Stimulated activated CD4-positive, alpha-beta T cell treated with anti-CD3 and anti-CD28 coated beads, TNF-alpha, amount 100 ng/mL, for 24 hours (primary cell): ENCODE measurements at places on chromosomes 1 and 21.

- DNase-seq: no peak
Measured at GRCh38 chr1:55131801-55132200, 83.4 kb downstream of the USP24 start.

- DNase-seq: no peak
Measured at GRCh38 chr1:235056937-235057336, 71.7 kb downstream of the TOMM20 start.

DNA sequence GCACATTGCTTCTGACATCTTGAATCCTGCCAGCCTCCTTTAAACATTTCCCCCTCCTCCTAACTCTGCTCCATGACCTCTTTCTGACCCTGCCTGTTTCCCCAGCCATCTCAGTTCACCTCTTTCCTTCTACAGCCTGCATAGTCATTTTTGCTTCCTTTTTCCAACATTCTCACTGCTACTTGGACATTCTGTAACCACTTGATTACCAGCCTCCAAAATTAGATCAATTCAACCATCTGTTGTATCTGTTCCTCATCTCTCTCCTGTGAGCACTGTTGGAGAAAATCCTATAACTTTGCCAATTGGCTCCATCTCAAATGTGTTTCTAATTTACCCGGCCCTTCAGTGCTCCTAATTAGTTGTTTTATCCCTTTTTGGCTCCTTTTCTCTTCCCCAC lies 27.5 kb upstream of the GPR88 start:
- no peak for DNase-seq

DNA sequence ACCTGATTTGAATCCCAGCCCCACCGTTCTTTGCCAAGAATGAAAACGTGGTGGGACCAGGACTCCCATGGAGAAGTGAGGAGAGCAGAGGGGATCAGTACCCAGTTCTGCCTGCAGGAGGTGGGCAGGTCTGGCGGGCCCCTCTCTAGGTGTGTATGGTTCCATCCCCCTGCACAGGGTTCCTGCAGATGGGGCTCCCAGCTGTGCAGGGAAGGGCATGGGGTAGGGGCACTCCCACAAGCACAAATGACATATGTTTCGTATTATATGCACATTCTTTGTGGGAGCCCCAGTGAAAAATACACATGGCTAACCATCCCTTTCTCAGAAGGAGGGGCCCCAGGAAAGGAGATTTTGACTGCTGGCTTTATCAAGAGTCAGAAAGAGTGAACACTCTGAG lies 144.6 kb downstream of the PLPP3 start:
- DNase-seq: no peak

DNA sequence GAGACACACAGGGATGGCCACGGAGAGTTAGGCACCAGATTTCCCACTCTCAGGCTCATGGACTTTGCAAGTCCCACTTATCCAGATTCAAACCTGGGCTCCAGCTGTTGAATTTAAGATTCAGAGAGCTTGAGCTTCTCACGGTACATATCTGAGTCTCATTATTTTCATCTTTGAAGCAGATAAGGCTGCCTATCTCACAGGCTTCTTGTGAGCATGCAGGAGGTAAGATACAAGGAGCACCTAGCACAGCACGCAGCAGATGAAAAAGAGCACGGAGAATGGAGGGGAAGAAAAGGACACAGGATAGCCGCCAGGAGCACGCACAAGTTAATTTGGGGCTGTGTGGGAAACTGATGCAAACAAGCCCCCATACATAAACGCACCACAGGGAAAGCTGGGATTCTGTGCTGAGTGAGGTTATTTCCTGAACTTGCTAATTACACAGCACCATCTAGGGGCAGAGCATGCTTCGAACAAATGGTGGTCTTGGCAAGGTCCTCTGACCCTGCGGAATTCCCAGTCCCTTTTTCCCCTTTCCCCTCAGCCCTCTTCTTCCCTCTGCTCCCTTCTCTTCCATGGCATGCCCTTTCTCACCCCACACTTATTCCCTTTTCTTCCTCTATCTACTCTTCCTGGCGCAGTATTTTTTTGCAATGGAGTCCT lies 134.7 kb upstream of the VANGL1 start:
- DNase-seq: no peak

GRCh38 chr1:87337606-87338005 lies 8.9 kb downstream of the LMO4 start:
- DNase-seq: no peak

GRCh38 chr1:228410015-228410414 lies 3.4 kb upstream of the TRIM11 start:
- no peak for DNase-seq

DNA sequence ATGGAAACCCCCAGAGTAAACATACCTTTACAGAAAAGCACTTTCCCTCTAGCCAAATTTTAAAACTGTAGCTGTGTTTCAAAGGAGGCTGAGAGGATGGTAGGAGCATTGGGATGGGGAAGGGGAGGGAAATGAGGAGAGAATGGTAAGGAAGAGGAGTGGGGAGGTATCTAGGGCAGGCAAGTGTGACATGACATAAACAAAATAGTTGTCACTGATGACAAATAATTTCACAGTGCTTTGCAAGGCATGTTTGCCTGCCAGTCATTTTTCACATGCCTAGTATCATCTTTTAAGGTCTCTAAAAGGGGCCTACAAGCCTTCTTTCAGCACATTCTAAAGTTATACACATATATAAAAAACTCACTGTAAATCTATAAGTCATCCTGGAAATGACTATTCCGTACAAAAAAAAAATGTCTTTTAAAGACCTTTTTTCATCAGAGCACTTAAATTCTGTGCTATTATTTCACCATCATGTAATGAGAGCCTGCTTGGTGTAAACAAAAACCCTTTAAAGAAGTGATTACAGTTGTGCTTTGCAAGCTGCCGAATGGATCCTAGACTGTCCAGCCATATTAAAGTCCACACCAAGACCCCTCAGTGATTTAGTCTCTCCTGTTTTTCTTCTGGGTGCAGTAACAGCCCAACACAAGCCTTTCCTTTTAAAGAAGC lies 38.4 kb downstream of the HLX start:
- DNase-seq: no peak

DNA sequence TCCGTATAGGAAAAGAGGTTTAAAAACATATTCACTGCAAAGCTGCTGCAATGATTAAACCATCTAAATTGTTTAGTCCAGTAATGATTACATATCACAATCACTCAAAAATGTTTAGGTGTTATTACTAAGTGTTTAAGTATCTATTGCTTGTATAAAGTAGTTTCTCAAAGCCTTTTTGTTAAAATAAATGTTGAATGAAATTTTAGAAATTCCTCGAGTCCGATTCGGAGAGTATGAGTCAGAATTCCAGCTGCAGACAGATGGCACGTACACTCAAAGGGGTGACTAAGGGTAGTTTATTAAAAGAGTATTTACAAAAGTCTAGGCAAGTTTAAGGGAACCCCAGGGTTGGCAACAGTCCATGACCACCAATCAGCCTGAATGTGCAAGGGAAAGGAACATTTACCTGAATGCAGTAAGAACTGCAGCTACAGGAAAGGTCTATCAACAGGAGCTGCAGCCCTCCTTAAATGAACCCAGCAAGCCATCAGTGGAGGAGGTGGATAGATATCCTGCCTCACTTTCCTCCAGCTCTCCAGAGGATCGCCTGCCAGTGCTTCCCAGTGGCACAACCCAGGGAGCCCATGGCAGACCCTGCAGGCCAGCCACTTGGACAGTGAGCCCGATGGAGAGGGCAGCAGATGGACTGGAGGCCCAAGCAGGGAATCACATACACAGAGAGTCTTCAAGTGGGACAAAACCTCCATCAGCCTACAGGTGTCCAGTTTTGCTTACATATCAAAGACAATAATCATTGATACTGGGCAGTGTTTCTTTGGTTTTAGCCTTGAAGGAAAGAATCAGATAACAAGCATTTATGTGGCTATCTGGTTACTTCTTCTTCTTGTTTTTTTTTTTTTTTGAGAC lies 92.1 kb upstream of the SLC44A3 start:
- DNase-seq: no peak

DNA sequence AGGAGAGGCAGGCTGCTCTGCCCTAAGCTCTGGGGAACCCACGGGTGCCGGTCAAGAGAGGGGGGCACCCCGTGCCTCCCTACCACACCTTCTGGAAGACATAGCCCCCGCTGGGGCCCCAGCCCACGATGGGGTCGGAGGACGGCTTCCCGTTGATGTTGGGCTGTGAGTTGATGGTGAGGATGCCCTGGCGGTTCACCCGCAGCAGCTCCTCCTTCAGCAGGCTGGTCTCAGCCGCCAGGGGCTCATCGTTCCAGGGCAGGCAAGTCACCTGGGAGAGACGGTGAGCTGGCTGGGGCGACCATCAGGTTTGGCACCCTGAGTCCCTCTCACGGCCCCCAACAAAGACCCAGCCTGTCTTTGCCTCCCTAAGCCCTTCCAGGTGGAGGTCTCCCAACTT lies 11.9 kb downstream of the MTHFR start:
- no peak for DNase-seq

- DNase-seq: peak; percentile 29
Measured at GRCh38 chr1:10692401-10693021, 103.9 kb downstream of the CASZ1 start.

- no peak for DNase-seq
Measured at GRCh38 chr1:1171161-1171545, 2.5 kb upstream of the TTLL10 start.
